ENCODE measurements at places on chromosomes 6 and 20. TPM values are rescaled to one million over a fixed set of nuclear protein-coding genes. Genes with fewer than 3 reads are reported as not detected.
A peak's percentile ranks its signal among the peaks of the same experiment; 100 is the strongest.

GRCh38 chr20:32828029-32828680, 8.4 kb downstream of the MAPRE1 start:
- DNase-seq, result peak; percentile 52

Gene CDH26
- 0.15 TPM for total RNA-seq

DNA sequence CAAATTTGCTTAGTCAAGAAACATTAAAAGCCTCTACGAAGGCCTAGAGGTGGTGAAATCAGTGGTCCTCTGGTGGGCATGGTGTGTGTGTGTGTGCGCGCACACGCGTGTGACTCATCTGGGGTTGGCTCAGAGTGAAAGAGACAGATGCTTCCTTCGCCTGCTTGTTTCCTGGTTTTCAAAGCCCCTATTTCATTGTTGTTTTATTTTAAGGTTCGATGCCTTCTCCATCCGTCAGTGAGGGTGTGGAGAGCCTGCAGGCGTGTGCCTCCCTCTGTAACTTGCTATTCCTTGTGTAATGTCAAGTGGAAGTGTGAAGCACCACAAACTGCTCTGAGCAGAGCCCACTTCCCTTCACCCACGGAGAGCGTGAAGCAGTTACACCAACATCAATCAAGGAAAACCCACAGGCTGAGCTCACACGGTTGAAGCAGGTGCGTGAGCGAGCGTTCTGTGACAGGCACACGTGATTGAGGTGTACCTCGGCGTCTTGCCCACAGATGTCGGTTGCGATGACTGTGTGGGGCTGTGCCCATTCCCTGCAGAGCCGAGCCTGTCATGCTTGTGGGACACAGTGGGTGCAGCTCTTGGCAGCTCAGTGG, 233.9 kb downstream of the PRL start:
- DNase-seq, result no peak

- DNase-seq, result no peak
These were observed 378.7 kb upstream of the HSF2 start for GRCh38 chr6:122020588-122021264.

DNA sequence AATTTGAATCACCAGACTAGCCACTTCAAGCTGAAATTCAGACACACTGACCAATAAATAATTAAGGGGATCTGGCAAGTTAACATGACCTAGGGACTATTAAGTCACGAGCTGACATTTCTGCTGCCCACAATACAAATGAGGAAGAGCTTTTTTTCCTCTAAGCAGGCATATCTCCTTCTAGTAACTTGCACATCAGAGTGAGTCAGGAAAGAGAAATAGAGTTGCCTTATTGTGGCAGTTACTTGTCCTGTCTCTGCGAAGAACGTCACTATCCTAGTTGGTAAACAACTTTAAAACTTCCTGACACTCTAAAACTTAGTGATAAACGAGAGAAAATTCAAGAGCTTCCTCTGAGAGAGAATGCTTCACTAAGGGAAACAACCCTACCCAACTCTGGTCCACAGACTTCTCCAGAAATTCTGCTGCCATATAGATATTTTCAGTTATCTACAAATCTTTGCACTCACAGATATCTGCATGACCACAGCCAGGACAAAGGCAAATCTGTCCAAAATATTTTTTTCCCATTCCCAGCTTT, 4.2 kb downstream of the PLA2G7 start:
- DNase-seq, result no peak

DNA sequence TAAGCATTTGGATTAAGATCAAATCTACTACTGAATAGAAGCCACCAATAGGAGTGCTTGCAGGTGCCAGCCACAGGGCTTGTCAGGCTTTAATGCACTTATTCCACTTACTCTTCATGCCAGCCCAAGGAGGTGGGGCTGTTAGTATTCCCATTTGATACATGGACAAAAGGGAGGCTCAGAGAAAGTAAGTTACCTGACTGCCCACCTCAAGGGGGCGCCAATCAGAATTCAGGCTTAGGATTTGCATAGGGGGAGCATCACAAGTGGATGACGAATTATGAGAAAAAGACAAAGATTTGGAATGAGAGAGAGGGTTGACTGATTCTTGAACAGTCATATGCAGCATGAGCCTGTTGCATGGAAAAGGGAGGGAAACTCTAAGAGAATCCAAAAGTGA, 188.4 kb upstream of the TSHZ2 start:
- DNase-seq, result peak; percentile 22

DNA sequence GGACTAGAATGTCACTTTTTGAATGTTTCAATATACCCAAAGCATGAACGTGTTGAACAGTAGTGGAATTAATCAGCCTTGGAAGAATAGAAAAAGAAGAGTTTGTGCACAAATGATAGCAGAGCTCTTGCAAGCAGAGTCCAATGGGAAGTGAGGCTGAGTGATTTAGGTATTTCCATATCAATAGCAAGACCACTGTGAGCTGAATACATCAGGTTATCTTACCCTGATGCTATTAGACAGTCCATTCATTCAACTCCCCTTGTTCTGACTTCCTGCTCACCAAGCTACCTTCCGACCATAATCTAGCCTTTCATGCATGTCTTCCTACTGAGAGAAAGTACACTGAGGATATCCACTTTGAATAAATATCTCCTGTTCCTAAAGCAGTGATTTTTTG, 349.2 kb upstream of the RNF217 start:
- DNase-seq, result no peak

Gene SLC17A9
- total RNA-seq, result not detected

- peak; percentile 77 for DNase-seq
These were observed 675 bp downstream of the DSTN start for GRCh38 chr20:17570347-17571152.

Gene KIF25
- not detected for total RNA-seq

- DNase-seq, result no peak
These were observed 135.1 kb downstream of the AGPAT4 start for GRCh38 chr6:161138543-161139303.

GRCh38 chr20:31821427-31821826, 2.3 kb downstream of the MYLK2 start:
- no peak for DNase-seq

Gene TFAP2B
- total RNA-seq, result 0.10 TPM

GRCh38 chr20:50918403-50918802, 12.8 kb downstream of the ADNP start:
- no peak for DNase-seq

Gene SCRT2
- total RNA-seq, result not detected

Gene BTNL2
- not detected for total RNA-seq

Gene ADGB
- total RNA-seq, result not detected

Gene SIRPG
- total RNA-seq, result not detected

Gene ITCH
- 71.2 TPM for total RNA-seq

- DNase-seq, result no peak
These were observed 55.0 kb downstream of the FOXA2 start for GRCh38 chr20:22529150-22530019.

DNA sequence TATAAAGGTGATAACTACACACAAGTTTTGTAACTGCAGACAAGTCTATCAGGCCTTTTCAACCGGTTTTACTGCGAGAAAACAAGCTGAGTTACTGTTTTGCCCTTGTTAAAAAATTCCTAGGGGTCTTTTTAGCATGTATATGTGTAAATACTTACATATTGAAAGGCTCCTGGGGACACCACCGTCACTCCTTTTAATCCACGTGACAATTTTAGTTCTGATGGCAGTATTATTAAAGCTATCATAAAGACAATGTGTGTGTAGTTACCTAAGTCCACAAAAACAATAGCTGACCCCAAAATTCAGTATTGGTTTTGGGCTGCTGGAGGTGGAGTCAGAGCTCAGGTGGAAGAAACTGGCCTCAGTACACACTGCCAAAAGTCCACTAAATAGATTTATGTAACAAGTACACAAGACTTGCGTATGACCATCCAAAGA, 41.3 kb upstream of the HFE start:
- DNase-seq, result peak; percentile 39

DNA sequence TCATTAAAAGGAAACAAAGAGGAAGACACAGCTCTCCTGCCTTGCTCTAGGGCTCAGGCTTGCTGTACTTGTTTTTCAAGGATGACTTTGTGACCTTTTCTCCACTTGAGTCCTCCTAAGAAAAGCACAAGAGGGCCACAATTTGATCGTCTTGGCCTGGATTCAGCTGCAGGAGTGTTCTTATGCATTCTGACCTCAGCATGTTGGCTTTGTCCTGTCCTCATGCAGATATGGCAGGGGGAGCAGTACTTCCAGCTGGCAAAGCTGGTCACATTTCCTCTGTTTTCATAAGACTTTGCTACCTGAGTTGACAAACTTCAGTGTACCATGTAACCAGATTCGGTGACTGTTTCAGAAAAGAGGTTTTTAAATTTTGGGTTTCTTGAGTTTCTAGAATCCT, 30.8 kb downstream of the KDM1B start:
- DNase-seq, result no peak

Gene HAO1
- not detected for total RNA-seq

- peak; percentile 66 for DNase-seq
These were observed 58.1 kb downstream of the UBE2V1 start for GRCh38 chr20:50054626-50055511.

Gene WFDC2
- total RNA-seq, result not detected

- peak; percentile 71 for DNase-seq
These were observed 89.1 kb upstream of the PHACTR3 start for GRCh38 chr20:59515013-59515905.

DNA sequence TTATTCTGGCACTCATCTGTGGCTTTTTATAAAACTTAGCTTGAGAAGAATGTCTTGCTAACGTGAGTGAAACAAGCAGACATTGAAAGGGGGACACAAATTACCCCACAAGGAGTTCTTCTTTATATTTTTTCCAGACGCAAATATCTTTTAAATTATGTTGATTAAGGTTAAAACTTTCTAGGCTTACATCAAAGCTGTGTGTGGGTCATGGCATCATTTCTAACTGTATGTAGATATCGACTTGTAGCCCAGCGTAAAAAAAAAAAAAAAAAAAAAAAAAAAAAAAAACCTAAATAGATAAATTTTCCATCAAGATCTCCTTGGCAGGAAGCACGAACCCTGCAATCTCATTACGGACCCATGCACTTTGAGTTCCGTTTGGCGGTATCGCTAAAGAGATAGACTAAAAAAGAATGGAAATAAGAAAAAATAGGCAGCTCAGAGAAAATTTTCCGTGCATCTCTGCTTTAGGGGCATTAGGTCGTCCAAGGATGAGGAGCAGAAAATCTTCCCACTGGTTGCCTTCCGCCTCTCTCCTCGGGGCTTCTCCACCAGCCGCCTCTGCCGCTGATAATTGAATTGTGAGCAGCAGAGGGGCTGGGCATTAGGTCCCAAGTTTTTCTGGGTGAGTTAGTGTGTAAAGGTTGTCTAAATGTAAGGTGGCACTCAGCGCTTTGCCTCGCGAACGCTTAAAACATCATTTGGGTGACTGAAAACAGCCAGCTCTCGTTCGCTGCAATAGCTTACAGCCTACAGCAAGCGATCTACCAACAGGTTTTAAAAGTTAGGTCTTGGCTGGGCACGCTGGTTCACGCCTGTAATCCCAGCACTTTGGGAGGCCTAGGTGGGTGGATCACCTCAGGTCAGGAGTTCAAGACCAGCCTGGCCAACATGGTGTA, 194.0 kb downstream of the TRIM27 start:
- DNase-seq, result no peak

Gene C20orf144
- total RNA-seq, result not detected

DNA sequence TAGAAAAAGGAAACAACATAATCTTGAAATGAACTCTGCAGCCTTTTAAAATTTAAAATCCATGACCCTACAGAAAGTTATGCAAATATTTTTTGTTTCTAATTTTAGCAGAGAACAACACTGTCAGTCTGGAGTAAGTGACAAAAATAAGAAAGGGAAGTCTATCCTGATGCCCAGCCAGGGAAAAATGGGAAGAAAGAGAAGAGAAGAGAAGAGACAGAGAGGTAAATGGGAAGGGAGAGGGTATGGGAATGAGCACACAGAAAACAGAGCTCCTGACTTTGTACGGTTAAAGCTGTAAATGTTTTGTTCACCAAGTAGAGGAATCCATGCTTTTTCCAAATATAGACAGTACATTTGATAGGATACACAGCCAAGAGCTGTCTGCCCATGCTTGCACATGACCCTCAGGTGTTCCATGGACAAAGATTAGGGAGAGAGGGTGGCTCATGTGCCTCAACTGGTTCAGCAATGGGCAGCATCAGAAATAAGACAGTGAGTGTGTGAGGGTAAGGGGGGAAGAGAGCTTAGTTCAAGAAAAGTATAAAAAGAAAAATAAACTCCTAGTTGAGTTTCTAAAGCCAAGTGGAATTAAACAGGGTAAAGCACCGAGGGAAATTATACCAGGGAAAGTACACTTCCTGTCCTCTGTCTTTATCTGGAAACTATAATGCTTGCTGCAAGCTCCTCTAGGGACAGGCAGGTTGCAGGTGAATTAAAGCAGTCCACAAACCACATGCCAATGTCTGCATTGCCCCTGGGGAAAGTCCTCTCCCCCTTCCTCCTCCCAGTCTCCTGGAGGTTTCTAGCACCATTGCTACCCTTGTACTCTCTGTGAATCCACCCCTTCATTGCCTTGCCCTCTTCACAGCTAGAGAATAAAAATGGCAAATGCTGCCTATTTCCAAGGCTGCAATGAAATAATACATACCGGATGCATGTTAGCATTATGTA, 30.0 kb downstream of the MAP3K5 start:
- no peak for DNase-seq

DNA sequence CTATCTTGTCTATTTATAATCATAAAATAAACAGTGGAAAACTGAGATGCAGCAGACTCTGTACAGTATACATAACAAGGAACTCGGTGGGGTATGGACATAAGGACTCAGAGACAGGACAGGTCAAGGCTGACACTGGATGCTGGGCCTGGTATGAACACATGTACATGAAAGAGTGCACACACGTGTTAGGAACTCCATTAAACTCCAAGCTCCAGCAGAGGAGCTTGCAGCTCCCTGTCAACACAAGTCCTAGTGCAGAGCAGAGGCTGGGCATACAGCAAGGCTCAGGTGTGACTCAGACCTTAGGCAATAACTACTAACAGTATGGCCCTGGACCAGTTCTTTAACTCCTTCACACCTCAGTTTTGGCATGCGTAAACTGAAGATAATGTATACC, 17.1 kb downstream of the NAPB start:
- DNase-seq, result peak; percentile 18

GRCh38 chr6:146310628-146311027, 233.0 kb upstream of the RAB32 start:
- DNase-seq, result no peak

Gene FAM184A
- total RNA-seq, result 0.79 TPM

- DNase-seq, result no peak
These were observed 62.7 kb upstream of the ISM1 start for GRCh38 chr20:13158369-13158768.

DNA sequence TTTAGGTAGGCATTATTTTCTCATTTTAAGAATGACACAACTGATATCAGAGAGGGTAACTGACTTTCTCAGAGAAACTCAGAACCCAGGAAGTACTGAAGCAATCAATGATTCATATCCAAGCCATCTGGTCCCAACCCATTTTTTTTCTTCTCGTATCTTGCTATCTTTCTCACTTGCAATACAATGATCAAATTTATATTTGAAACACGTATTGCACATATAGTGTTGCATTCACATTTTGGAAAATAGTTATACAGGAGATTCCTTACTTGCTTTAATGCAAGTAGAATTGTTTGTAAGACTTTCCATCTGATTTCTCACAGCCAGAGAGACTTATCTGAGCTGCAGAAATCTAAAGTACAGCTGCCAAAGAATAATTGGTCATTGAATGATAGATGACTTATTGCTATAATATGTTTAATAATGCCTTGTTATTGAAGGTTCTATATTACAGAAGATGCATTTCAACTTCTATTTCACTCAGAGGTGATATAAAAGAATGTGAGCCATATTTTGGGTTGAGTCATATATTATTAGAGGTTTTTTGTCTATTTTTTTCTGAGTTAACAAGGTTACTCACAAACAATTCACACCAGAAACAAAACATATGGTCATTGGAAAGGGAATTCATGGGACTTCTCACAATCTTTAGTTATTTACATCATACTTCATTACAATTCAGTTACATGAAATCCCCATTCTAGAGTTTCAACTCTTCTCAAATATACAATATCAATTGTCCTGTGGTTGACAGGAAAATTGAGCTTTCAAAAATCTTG, 337.5 kb upstream of the CITED2 start:
- DNase-seq, result peak; percentile 55
